NCI-H1417 treated with DMSO at 0.1 percent for 48 hours (cell line): ENCODE measurements at places on chromosomes 11 and 22.

DNA sequence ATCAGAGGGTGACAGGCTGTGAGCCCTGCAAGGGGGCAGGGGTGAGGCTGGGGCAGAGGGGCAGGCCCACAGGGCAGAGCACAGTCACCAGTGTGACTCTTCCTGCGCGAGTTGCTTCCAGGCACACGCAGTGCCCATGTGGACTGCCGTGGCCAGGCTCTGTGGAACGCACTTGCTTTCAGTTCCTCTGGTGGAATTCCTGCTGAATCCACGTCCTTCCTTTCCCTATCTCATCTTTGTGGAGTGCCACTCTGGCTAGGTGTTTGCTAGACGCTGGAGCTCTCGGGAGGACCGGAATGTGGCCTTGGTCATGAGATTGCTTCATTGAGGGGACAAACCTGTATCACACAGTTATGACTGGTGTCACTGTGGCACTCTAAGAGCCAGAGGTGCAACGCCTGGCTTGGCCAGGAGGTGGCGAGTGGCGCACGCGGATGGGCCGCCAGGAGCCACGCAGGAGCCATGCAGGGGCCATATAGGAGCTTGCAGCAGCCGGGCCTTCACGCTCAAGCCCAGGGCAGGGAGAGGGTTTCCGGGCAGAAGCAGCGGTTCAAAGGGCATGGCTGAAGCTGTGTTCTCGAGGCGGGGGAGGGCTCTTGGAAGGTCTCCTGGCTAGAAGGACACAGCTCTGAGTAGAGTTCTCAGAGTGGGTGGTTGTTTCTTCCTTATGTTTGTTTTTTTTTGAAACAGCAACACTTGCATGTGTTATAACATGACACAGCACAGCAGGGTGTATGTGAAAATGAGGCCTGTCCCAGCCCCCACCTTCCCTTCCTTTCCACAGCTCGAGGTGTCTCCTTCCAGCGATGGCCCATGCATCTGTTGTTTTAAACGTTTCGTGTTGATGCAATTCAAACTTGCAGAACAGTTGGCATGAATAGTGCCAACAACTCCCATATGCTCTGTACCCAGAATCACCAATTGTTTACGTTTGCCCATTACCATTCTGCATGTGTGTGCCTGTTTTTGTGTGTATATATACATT, 36.2 kb downstream of the TBC1D22A start:
- no peak for DNase-seq

GRCh38 chr11:18408558-18409291, 3.4 kb upstream of the LDHC start:
- DNase-seq = no peak

GRCh38 chr11:4092026-4092425, 2.6 kb upstream of the RRM1 start:
- no peak for DNase-seq

- DNase-seq = peak; percentile 88
Measured at GRCh38 chr11:62881579-62882430, 1.1 kb downstream of the SLC3A2 start.

DNA sequence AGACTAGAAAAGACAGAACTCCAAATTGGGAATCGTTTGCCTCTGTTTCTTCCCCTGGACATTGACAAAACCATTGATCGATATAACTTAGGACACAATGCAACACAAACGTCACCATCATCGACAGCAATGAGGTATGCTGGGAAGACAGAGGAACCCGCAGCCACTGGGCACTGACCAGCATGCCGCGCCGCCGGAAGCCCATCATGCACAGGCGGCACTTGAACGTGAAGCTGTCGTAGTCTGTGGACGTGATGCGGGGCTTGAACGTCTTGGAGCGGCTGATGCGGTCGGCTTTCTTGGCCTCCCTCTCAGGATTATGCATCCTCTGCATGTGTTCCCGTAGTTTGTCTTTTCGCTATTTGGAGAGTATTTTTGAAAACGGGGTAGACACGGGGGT, 23.0 kb upstream of the NFRKB start:
- DNase-seq = no peak

GRCh38 chr11:77474684-77475060, 778 bp upstream of the PAK1 start:
- no peak for DNase-seq

- no peak for DNase-seq
Measured at GRCh38 chr22:20080776-20081654, 974 bp downstream of the DGCR8 start.

- DNase-seq = no peak
Measured at GRCh38 chr22:46267431-46268279, at the start of gene TTC38. Gene TTC38 (plus strand): TSS chr22:46268008. CDS start chr22:46268040, 32 bp downstream.
